ENCODE measurements at places on chromosomes 5 and 9.

GRCh38 chr9:14183001-14183400 lies 130.9 kb downstream of the NFIB start:
- no peaks in the 10 kb centered on the region for H3K36me3 ChIP-seq
- no peak for DNase-seq
- H3K27me3 ChIP-seq: no peaks in the 10 kb centered on the region
- H3K27ac ChIP-seq: no peak overlapping the region
- H3K4me3 ChIP-seq: no peak overlapping the region
- peaks cover 34% of the 10 kb centered on the region for H3K4me1 ChIP-seq

DNA sequence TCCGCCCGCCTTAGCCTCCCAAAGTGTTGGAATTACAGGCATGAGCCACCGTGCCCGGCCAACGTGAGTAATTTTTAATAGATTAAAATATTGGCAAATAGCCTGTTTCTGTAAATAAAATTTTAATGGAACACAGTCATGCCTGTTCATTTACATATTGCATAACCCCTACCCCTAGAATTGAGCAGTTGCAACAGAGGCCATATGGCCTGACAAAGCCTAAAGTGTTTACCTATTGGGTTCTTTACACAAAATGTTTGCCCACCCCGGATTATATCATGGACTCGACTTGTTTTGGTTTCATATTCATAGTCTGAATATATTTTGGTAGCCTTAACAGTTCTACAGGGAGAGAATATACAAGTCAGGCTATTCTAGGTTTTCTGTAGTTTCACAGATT lies 5.3 kb downstream of the NSA2 start:
- H3K27me3 ChIP-seq: no peaks in the 10 kb centered on the region
- no peak overlapping the region for H3K27ac ChIP-seq
- peaks cover 8% of the 10 kb centered on the region for H3K4me1 ChIP-seq
- peaks cover 3% of the 10 kb centered on the region for H3K36me3 ChIP-seq
- no peak overlapping the region for H3K4me3 ChIP-seq
- DNase-seq: no peak

DNA sequence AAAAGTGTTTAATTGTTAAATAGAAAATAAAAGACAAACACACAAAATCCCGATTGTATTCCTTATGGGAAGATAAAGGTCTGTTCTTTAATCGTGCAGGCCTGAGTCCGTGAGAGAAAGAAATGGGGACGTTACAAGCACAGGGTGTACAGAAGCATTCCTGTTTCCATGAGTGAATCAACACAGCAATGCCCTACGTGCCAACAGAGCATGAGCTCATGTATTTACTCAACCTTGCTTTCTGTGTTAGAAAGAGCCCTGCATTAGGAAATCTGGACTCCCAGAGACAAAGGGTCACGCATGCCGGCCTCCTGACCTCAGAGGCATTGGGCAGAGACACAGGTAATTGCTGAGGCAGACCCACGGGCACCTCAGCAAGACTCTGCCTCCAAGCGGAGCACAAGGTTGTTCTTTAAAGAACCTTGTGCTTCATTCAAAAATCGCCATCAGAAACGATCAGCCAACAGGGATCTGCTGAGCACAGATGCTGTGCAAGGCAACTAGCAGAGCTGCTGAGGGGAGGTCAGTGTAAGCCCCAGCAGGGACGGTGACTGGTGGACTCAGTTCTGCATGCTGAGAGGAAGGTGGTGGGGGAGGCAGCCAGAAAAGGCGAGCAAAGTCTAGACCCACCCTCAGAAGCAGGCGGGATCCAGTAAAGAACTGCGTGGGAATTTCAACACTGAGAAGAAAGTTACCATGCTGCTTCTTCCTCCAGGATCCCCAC lies 101.0 kb downstream of the TLE1 start:
- H3K4me1 ChIP-seq: peaks cover 24% of the 10 kb centered on the region
- no peak for DNase-seq
- H3K36me3 ChIP-seq: no peaks in the 10 kb centered on the region
- H3K27ac ChIP-seq: no peak overlapping the region
- no peaks in the 10 kb centered on the region for H3K27me3 ChIP-seq

DNA sequence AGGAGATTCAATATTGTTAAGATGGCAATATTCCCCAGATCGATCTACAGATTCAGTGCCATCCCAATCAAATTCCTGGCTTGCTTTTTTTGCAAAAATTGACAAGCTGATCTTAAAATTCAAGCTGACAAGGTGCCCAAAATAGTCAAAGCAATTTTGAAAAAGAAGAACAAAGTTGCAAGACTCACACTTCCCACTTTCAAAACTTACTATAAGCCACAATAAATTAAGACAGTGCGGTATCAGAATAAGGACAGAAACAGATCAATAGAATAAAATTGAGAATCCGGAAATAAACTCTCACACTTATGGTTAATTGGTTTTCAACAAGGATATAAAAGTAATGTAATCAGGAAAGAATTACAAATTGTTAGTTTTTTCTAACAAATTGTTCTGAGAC lies 97.1 kb downstream of the NRG2 start:
- DNase-seq: no peak
- H3K4me1 ChIP-seq: peaks cover 26% of the 10 kb centered on the region
- no peak overlapping the region for H3K27ac ChIP-seq
- H3K27me3 ChIP-seq: no peaks in the 10 kb centered on the region
- no peaks in the 10 kb centered on the region for H3K36me3 ChIP-seq

DNA sequence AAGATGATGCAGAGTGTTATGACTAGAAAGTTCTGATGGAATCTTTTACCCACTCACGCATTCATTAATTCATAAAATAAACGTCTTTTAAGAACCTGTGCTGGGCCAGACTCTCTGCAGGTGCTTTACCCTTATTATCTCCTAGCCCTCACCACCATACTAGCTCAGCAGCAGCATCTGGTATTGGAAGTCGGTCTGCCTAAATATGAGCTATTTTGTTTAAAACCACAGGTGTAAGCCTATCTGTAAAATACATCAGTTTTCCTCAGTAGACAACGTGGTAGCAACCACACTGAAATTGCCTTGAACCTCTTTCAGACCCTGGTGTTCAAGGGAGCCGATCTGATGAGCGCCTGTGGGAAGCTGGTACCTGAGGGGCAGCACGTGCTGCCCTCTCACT lies 69.4 kb downstream of the PPIC start:
- no peak overlapping the region for H3K4me3 ChIP-seq
- no peak overlapping the region for H3K27ac ChIP-seq
- H3K36me3 ChIP-seq: no peaks in the 10 kb centered on the region
- H3K4me1 ChIP-seq: no peaks in the 10 kb centered on the region
- H3K27me3 ChIP-seq: no peaks in the 10 kb centered on the region

GRCh38 chr9:752201-752600 lies 89.3 kb upstream of the DMRT1 start:
- H3K4me1 ChIP-seq: peaks cover 46% of the 10 kb centered on the region
- H3K4me3 ChIP-seq: no peak overlapping the region
- H3K27ac ChIP-seq: peak overlapping the region; percentile 59
- peaks cover 11% of the 10 kb centered on the region for H3K36me3 ChIP-seq
- no peaks in the 10 kb centered on the region for H3K27me3 ChIP-seq

GRCh38 chr5:140571105-140571504 lies 6.5 kb downstream of the SLC35A4 start:
- peaks cover 25% of the 10 kb centered on the region for H3K36me3 ChIP-seq
- no peaks in the 10 kb centered on the region for H3K27me3 ChIP-seq
- H3K4me3 ChIP-seq: no peak overlapping the region
- peak overlapping the region; percentile 86 for H3K27ac ChIP-seq
- no peaks in the 10 kb centered on the region for H3K4me1 ChIP-seq

GRCh38 chr9:116897201-116897600 lies 210.1 kb downstream of the TRIM32 start:
- H3K4me1 ChIP-seq: no peaks in the 10 kb centered on the region
- H3K27me3 ChIP-seq: no peaks in the 10 kb centered on the region
- H3K27ac ChIP-seq: no peak overlapping the region
- H3K36me3 ChIP-seq: no peaks in the 10 kb centered on the region
- DNase-seq: no peak

GRCh38 chr5:139911425-139912120 lies 116.0 kb downstream of the PSD2 start:
- H3K4me3 ChIP-seq: no peak overlapping the region
- no peak overlapping the region for H3K27ac ChIP-seq
- H3K36me3 ChIP-seq: no peaks in the 10 kb centered on the region
- no peak for DNase-seq

DNA sequence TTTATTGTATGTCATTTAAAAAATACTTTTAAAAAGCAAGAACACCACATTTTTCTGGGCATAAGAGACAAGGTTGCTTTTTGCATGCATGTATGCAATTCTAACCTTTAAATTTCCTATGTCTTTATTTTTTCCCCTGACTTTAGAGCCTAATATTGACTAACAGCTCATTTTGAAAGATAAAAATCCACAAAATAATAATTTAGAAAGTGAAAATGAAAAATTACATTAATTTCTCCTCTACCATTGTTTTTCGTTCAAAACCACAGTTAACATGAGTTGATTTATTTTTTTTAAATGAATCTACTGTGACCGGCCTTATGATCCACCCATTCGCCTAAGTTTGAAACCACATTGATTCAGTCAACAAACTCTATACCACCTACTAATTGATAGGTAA lies 137.5 kb upstream of the CDKN2B start:
- H3K27ac ChIP-seq: no peak overlapping the region
- H3K4me3 ChIP-seq: no peak overlapping the region
- DNase-seq: no peak
- no peaks in the 10 kb centered on the region for H3K27me3 ChIP-seq
- H3K4me1 ChIP-seq: no peaks in the 10 kb centered on the region

GRCh38 chr9:136021872-136022681 lies 60.9 kb upstream of the UBAC1 start:
- no peaks in the 10 kb centered on the region for H3K36me3 ChIP-seq
- H3K4me3 ChIP-seq: no peak overlapping the region
- no peak overlapping the region for H3K27ac ChIP-seq
- H3K4me1 ChIP-seq: peaks cover 30% of the 10 kb centered on the region
- DNase-seq: peak; percentile 10

GRCh38 chr5:150286820-150287219 lies 2.8 kb downstream of the CAMK2A start:
- no peak for DNase-seq
- H3K27ac ChIP-seq: no peak overlapping the region
- H3K36me3 ChIP-seq: no peaks in the 10 kb centered on the region
- no peaks in the 10 kb centered on the region for H3K27me3 ChIP-seq
- no peaks in the 10 kb centered on the region for H3K4me1 ChIP-seq

DNA sequence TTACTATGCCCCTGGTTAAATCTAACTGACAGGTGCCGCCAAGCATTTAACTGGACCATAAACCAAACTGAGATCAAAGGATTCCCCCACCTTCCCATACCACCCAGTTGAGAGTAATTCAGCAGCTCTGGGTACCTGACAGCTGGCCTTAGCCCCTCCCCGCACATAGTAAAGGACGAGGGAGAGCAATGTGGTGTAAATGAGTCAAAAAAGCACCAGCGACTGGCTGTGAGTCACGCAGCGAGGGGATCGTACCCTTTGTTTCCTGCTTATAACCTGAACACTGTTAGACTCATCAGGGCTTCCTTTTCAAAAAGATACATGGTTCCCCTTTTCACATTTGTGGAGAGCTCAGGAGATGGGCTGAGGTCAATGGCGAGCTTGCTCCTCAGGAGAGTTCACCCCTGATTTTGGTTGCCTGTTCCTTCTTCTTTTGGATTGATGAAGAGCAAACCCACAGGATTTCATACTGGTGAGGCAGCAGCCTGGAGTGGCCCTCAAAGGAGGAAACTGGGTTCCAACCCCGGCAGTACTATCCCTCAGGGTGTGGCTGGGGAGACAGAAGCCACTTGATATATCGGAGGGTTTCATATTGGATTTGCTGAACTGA lies 71.5 kb downstream of the ANKRD33B start:
- no peak overlapping the region for H3K4me3 ChIP-seq
- H3K4me1 ChIP-seq: no peaks in the 10 kb centered on the region
- H3K27ac ChIP-seq: no peak overlapping the region
- H3K36me3 ChIP-seq: no peaks in the 10 kb centered on the region
- peaks cover under 1% of the 10 kb centered on the region for H3K27me3 ChIP-seq

DNA sequence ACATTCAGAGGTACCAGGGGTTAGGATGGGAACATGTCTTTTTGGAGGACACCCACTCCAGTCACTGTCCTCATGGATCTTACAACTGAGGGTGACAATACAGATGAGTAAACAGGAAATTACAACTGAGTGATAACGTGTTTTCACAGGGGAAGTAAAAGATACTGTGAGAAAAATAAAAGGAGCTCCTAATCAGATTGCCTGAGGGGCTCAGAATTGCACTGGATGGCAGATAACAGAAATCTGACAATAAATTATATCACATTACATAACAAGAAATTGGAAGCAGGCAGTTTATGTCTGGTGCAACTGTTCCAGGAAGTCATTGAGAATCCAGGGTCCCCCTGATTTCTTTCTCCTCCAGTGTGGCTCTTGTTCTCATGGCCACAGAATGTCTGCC lies 40.1 kb upstream of the PCSK1 start:
- no peak for DNase-seq

DNA sequence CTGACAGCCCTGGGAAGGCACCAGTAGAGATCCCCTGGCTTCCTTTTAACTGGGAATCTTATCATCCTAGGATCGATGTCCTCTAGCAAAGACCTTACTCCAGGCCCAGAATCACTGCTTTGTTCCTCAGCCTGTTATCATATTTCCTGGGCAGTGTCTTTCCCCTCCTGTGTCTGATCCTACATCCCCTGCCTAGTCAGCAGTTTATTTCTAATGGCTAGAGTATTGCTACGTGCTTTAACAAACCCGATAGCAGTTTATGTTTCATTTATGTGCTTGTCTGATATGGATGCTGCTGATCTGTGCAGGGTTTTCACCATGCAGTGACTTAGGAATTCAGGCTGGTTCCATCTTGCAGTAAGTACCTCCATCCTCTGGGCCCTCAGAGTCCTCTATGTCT lies 20.9 kb upstream of the BARX1 start:
- peaks cover 35% of the 10 kb centered on the region for H3K27me3 ChIP-seq
- no peak for DNase-seq
- H3K4me1 ChIP-seq: no peaks in the 10 kb centered on the region
- H3K36me3 ChIP-seq: no peaks in the 10 kb centered on the region
- no peak overlapping the region for H3K27ac ChIP-seq

GRCh38 chr5:53041071-53041692 lies 52.0 kb downstream of the ITGA2 start:
- no peaks in the 10 kb centered on the region for H3K27me3 ChIP-seq
- H3K4me1 ChIP-seq: peaks cover 15% of the 10 kb centered on the region
- no peak for DNase-seq
- no peak overlapping the region for H3K27ac ChIP-seq
- no peak overlapping the region for H3K4me3 ChIP-seq

GRCh38 chr9:74728176-74728575 lies 159.5 kb downstream of the TRPM6 start:
- H3K27ac ChIP-seq: no peak overlapping the region
- H3K4me3 ChIP-seq: no peak overlapping the region
- H3K27me3 ChIP-seq: no peaks in the 10 kb centered on the region
- H3K36me3 ChIP-seq: no peaks in the 10 kb centered on the region
- H3K4me1 ChIP-seq: no peaks in the 10 kb centered on the region

- H3K27ac ChIP-seq: no peak overlapping the region
- H3K4me1 ChIP-seq: no peaks in the 10 kb centered on the region
- DNase-seq: no peak
- no peak overlapping the region for H3K4me3 ChIP-seq
Observed at GRCh38 chr5:11248966-11249365, 487.9 kb upstream of the DAP start.
